ENCODE measurements at places on chromosomes 5 and 9. TPM values are rescaled to one million over a fixed set of nuclear protein-coding genes. Genes with fewer than 3 reads are reported as not detected.

GRCh38 chr9:77714077-77714549, 66.0 kb upstream of the GNA14 start:
- DNase-seq: no peak

DNA sequence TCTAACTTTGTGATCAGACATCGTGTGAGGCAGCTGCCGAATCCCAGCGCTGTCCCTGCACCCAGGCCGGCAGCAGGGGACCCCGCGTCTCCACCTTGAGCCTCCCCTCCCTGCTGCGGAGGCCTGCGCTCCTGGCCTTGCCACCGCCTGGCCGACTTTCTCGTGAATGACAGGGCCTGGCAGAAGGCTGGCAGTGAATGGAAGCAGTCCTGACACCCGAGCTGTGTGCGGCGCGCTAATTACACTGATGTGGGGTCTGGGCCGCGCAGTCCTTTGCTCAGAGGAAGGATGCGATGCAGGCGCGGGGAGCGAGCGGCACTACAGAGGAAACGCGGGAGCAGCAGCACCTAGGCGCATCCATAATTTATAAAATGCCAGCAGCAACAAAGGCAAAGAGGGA, 40.3 kb downstream of the POU4F3 start:
- no peak for DNase-seq

GRCh38 chr9:37618817-37619216, 26.4 kb upstream of the TOMM5 start:
- DNase-seq: no peak

DNA sequence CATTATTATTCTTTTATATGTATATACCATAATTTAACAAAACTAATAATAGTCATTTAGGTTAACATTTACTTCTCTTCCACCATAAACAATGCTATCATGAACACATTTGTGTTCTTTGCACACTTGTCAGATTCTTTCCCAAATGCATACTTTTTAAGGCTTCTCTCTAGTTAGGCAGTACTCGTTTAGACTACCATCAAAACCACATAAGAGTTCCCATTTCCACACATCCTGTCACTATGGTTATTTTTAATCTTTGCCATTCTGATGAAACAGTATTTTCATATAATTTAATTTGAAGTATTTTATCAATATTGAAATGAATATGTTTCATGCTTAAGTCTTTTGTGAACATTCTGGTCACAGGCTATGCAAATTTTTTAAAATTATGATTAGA, 15.1 kb downstream of the DROSHA start:
- no peak for DNase-seq

GRCh38 chr9:81461196-81461595, 228.2 kb downstream of the TLE1 start:
- no peak for DNase-seq

- no peak for DNase-seq
Observed at GRCh38 chr9:35260186-35260585, 98.4 kb downstream of the UNC13B start.

GRCh38 chr9:100739666-100740065, 161.8 kb downstream of the CAVIN4 start:
- DNase-seq: no peak

- DNase-seq: no peak
Observed at GRCh38 chr5:29218138-29218537, 1975.3 kb upstream of the CDH6 start.

The WDR38 gene
- total RNA-seq: not detected

The PCDHB7 gene
- total RNA-seq: 0.25 TPM

The BTNL9 gene
- total RNA-seq: 8.8 TPM

DNA sequence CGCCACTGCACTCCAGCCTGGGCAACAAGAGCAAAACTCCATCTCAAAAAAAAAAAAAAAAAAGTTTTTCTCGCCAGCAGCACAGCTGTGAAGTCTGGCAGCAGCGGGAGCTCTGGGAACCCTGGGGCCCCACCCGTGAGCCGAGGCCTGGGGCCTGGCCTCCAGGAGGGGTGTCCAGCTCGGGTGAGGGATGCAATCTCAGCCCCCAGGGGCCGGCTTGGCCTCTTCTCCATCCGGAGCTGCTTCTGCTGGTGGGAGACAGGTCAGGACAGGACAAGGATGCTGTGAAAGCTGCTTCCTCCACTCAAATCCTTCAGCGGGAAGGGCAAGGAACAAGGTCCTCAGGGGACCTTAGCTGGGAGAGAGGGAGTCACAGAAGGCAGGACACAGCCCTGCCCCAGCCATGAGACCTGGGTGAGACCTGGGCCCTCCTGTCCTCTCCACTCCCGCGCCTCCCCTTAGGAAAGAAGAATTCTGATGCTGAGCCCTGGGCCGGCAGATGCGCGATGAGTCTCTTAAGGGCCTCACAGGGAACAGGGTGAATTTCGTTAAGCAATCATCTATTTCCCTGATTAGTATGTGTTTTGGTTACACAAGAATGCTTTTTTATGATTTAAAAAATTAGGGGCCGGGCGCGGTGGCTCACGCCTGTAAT, 30.6 kb downstream of the PLPP7 start:
- no peak for DNase-seq

The TAF11L5 gene
- total RNA-seq: not detected

DNA sequence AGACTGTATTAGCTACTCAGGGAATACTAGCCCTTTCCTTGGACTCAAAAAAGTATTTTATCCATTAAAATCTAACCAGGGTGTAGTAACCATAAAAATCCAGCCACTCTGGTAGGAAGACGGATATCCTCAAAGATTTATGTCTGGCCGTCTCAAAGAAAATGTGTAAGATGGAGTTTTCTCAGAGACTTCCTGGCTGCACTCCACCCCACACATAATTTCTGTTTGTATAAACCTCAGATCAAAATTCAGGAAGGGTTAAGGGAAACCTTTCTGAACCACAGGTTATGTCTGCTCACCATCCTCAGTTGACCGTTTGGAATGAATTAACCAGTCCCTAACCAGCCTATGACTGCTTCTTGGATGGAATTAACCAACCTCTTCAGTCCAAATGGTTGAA, 13.8 kb upstream of the SMIM23 start:
- no peak for DNase-seq

The SLC45A2 gene
- 0.48 TPM for total RNA-seq

The SLC36A1 gene
- total RNA-seq: 3.2 TPM

The C9orf152 gene
- total RNA-seq: 3.0 TPM

GRCh38 chr5:91011029-91011428, 372.1 kb downstream of the ARRDC3 start:
- DNase-seq: no peak

GRCh38 chr9:36942891-36943290, 91.2 kb downstream of the PAX5 start:
- no peak for DNase-seq

The SPAG8 gene
- 0.50 TPM for total RNA-seq

DNA sequence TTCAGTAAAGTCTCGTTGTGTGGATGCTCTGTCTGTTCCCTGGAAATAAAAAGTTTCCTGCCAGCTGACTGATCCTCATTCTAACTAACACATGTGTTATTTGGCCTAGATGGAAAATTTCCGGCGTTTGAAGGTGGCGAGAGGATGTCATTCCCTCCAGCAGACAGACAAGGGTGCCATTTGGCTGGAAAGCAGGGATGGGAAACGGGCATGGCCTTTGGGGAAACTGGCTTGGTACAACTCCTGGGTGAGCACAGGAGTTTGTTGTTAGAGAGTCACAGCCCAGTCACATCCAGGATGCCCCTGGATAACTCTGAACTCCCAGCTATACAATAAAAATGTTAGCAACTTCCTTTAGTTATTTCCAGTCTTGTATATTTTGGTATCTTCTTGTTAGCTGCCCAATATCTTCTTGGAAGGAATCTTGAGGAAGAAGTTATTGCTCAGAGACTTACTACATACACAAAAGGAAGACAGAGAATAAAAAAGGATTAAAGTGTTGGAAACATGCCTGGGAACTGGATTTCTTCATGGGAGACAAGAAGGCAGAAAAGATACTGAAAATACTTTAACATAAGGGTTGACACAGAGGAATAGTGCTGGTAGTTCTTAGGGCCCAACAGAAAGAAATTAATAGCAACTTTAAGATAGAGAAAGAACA, 41.9 kb downstream of the TEK start:
- no peak for DNase-seq

The ANKRD18A gene
- total RNA-seq: 1.6 TPM
